ENCODE measurements at places on chromosomes 2 and 18.

DNA sequence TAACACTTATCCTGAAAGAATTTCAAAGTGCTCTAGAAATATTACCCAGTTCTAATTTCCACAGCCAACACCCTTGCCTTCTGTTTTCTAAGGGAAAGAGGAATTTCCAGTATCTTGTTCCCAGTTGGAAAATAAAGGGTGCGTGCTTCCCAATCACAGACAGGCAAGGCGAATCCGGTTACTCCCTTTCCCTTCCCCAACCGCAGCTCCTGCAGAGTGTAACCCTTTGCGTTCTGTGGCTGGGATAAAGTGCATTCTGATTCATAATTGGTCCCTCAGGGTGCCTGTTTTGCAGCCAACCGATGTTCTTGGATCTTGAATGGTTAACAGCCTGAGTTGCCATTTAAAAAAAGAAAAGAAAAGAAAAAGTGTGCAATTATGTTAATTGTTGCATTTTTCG, 40.6 kb upstream of the PGAP1 start:
- DNase-seq = peak; percentile 68

DNA sequence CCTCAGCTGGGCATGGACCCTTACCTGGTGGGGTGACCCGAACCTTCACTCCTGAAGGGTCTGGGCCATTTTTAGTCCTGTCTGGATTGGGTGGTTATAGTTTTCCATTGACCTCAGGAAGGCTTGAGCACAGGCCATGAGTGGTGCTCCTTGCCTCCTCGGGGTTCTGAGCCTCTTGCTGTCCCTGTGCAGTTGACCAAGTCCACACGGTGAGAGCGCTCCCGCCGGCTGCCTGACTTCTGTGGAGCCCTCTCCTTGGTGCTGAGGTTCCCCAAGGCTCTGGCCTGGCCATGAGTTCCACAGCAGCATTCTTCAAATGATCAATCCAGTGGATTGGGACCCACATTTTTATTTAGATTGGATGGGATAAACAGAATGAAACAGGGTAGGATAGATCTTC, 159.5 kb downstream of the SEPTIN10 start:
- no peak for DNase-seq

- no peak for DNase-seq
These were observed 7.6 kb downstream of the KCNG2 start for GRCh38 chr18:79805211-79805887.

DNA sequence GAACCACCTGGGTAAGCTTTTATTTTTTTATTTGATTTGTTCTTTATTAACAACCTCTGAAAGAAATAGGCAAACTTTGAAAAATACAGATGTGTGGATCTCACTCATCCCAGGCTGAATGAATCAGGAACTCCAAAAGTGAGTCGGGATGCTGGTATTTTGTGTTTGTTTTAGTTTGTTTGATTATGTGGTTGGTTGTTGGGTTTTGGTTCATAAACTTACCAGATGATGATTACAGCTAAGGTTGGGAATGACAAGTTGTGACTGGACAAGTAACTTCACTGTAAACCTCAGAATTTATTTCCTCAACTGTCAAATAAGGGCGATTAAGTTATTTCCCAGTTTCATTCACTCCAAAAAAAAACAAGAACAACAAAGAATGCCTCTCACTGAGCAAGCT, 80.5 kb upstream of the KIF5C start:
- DNase-seq = peak; percentile 29

DNA sequence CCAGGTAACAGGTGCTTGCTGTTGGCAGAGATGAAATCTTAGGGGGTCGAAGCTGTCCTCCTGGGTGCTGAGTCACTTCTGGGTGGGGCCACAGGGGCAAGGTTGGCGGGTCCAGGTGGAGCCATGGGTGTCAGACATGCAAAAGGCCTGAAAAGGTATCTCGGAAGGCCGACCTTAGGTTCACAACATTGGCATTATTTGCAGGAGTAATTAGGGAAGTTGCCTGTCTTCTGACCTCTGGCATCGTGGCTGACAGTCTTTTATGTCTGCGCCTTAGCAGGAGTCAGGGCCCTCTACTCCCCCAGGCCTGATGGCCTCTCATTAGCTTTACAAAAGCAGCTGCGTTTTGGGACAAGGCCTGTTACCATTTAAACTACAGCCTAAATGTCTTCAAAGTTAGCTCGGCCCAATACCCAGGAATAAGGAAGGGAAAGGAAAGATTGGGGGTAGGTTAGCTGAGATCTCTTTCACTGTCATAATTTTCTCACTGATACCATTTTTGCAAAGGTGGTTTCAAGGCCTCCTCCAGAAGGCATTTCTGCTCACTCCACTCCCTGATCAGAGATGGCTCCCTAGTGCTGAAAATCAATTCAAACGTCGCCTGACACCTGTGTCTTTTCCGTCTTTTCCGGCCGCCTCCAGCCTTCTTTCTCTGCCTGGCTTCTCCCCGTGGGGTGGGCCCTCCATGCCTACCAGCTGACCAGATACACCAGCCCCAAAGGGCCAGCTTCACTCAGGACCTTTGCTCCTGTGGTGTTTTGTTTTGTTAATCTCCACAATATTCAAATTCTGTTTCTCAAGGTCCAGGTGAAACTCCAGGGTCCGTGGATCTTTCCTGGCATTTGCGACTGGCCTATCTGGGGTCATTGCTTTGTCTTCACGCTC, 90.8 kb downstream of the RHOB start:
- no peak for DNase-seq

GRCh38 chr2:46776687-46777327, 138.8 kb downstream of the MCFD2 start:
- DNase-seq = peak; percentile 57

DNA sequence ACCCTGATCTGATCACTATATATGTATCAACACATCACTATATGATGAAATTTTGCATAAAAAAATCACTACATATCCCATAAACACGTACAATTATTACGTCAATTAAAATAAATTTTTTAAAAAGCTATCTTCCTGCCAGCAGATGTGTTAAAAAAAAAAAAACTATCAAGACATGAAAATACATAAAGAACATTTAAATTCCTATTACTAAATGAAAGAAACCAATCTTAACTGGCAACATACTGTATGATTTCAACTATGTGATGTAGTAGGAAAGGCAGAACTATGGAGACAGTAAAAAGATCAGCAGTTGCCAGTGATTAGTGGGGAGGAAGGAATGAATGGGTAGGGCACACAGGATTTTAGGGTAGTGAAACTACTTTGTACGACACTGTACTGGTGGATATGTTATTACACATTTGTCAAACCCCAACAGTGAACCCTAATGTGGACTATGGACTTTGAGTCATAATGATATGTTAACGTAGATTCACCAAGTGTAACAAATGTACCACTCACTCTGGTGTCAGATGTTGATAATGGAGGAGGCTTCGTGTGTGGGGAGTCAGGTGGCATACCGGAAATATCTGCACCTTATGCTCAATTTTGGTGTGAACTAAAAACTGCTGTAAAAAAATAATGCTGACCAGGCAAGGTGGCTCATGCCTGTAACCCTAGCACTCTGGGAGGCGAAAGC, 27.4 kb downstream of the USP34 start:
- no peak for DNase-seq

DNA sequence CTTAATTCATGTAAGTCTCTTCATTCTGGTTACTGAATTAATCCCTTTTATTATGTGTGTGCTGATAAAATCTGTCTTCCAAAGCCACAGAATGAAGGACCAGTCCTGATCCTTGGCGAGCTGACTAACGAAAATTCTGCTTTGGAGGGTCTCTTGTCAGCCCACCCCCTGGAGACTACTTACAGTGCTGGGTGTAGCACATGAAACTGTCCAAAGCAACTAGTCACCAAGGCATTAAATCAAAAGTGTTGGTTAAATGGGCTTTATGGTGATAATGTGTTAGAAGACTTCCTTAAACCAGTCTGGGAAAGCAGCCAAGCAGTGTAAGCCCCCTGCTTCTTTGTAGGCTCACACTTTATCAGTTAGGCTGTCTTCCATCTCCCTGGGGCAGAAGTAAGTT, 420.2 kb downstream of the SUCLG1 start:
- no peak for DNase-seq

- peak; percentile 52 for DNase-seq
These were observed 42.2 kb downstream of the KLHL14 start for GRCh38 chr18:32730620-32731091.

- DNase-seq = no peak
These were observed 62.9 kb downstream of the COBLL1 start for GRCh38 chr2:164778723-164779122.

- DNase-seq = no peak
These were observed 149.3 kb downstream of the CABLES1 start for GRCh38 chr18:23284629-23285028.

DNA sequence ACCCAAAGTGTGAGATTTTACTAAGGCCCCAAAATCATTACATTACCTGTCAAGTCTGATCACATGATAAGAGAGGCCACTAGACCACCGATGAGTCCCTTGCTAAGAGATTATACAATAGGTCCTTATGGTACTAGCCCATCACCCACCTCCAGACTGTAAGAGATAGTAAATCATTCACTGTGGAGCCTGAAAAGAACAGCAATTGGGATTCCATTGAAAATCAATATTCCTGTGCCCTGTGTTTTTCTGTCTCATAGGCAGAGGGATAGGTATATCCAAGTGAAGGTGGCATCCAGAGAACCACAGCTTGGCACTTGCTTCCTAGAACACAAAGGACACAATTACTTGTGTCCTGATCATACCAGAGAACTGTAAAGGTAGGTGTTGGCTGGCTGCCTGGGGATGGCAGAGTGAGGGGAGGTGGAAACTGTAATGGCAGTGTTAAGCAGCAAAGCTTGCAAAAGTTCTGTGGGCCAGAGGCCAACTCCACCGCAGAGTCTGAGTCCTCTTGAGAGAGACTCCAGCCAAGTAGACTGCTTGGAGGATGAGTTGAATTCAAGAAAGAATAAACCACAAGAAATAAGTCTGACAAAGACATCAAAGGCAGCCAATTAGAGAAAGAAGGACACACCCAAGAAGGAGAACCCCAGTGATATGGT, 102.0 kb upstream of the PIEZO2 start:
- DNase-seq = peak; percentile 41

GRCh38 chr2:219125225-219125885, 35.3 kb downstream of the NHEJ1 start:
- DNase-seq = peak; percentile 97

GRCh38 chr2:240551811-240552210, 6.0 kb downstream of the ANKMY1 start:
- DNase-seq = no peak

DNA sequence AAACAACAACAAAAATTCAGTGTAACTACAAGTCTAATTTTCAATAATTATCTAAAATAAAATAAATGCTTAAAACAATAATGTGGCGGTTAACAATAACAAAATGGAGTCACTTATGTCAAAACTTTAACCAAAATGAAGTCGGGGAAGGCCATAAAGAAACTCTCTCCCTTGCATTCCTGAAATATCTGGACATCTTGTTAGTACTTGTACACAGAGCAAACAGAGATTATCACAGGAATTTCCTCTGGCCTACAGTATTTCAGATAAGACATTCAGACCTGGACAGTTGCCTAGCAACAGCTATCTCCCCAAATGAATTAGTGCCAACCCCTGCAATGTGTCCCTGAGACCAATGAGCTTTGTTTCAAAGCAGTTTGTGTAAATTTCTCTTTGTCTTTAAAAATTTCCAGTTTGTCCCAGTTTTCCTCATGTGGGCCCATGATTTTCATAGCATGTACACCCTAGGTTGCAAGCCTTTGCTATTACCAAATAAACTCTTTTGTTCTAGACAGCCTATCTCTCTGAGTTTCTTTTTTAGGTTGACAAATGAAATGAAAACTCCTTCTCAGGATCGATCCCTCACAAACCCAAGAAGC, 68.6 kb downstream of the EXOC6B start:
- peak; percentile 85 for DNase-seq

- no peak for DNase-seq
These were observed 58.2 kb downstream of the RPRM start for GRCh38 chr2:153420394-153420793.

DNA sequence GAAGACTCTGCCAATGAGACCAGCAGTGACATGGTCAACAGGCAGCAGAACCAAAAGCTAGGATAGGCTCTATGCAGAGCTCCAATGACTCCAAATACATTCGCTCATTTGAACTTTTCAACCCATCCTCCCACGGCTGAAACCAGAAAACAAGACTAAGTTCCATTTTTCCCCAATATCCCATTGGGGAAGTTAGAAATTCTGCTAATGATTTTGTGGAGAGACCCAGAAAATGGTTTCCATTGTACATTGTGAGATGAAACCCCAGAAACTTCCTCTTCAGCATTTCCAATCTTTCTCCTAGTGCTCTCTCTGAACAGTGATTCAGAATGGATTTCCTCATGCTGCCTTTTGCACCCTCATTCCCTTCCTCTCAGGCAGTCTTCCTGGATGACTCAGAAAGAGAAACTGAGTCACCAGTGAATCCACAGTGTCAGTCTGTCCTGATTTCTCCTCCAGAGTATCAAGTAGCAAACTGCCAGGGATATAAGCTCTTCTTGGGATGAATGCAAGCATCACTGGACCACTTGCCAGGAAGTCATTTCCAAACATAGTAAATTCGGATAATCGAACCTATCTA, 467.7 kb upstream of the ID2 start:
- no peak for DNase-seq

DNA sequence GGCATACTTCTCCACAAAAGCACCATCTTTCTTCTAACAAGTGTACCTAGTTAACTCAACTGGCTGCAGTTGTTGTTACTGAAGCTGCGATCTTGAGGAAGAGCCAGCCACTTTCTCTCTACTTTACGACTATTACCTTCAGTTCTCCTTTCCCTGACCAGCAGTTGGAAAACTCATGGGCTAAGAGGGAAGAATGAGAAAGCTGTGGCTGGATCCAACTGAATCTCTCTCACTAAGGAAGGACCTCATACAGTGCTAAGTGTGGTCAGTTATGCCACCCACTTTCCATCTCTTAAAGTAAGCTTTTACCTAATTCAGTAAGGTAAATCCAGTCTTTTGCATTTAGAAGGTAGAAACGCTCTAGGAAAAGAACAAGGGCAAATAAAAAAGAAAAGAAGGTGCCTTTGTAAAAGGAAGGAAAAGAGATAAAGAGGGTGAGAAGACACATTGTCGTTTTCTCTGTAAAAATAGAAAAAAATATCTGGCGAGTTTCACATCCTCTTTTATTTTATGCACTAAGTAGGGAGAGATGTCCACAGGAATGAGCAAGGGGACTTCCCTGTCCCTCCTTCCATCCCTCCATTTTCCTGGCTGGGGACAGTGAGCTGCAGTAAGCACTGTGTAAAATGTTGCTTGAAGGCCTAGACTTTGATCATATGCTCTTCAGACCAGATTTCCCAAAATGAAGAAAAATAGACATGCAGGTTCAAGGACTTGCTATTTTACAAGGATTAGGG, 73.4 kb downstream of the PLEKHM3 start:
- DNase-seq = no peak

- DNase-seq = no peak
These were observed 99.4 kb upstream of the TRIB2 start for GRCh38 chr2:12617366-12617765.
